NCI-H1930 (cell line): ENCODE measurements at places on chromosomes 13 and 19.

DNA sequence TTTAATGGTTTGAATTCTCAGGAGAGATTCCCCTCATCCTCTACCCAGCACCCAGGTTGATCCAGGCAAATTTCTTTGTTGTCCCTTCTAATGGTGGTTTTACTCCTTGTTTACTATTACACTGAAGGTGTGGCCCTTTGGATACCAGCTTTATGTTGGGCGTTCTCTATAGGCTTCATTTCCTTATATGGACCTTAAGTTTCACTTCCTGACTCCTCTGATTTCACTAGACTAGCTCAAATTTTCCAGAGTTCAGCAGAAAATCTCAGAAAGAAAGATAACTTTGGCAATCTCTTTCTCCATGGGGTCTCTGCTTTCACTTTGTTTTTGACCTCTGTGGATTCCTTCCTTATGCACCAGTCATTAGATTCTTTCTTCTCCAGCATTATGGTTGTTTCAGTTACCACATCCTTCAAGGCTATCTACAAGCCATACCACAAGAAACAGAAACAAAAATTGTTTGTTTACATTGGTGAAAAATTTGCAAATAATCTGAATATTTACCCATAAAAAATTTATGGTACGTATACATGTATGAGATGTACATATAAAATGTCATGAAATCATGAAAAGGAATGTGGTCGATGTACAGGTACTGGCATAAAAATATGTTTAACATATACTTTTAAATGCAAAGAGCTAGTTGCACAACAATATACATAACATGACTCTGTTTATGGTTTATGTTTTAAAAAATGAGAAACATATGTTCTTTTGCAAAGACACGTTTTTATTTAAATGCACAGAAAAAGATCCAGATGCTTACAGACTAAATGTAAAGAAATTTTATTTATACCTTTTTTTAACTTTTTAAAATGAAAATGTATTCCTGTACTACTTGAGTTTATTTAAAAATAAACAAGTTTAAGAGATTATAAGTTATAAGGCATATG, 212.6 kb downstream of the LACC1 start:
- DNase-seq: no peak

- no peak for DNase-seq
Observed at GRCh38 chr19:29658221-29658991, 6.9 kb upstream of the PLEKHF1 start.

- no peak for DNase-seq
Observed at GRCh38 chr13:31119526-31119925, 42.2 kb downstream of the HSPH1 start.

- DNase-seq: no peak
Observed at GRCh38 chr19:10685210-10685609, 16.0 kb upstream of the QTRT1 start.

DNA sequence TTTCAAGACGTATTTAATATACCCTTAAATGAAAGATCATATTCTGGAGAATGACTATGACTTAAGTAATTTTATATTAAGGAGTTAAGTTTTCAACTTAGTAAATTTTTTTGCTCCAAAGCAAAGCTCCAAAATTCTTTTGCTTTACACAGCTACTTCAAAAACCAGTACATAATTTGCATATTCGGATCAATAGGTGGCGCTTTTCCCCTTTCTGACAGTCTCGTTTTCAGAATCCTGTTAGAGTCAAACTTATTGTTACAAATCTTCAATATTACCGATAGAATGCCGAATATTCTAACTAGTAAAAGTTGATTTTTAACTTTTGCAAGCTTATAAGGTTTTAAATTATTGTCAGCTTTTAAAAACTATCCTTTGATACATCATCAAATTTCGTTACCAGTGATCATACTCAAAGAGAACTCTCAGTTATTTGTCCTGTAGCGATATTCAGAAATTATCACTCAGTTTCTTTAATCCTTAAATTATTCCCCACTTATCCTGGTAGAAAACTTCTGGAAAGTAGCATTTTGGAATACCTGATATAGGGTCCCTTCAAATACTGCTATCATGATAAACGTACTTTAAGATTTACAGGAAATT, 852.7 kb upstream of the KLHL1 start:
- DNase-seq: no peak

GRCh38 chr19:7670790-7671189, 1.9 kb downstream of the RETN start:
- DNase-seq: no peak

GRCh38 chr13:47251771-47252170, 354.9 kb upstream of the HTR2A start:
- DNase-seq: no peak

DNA sequence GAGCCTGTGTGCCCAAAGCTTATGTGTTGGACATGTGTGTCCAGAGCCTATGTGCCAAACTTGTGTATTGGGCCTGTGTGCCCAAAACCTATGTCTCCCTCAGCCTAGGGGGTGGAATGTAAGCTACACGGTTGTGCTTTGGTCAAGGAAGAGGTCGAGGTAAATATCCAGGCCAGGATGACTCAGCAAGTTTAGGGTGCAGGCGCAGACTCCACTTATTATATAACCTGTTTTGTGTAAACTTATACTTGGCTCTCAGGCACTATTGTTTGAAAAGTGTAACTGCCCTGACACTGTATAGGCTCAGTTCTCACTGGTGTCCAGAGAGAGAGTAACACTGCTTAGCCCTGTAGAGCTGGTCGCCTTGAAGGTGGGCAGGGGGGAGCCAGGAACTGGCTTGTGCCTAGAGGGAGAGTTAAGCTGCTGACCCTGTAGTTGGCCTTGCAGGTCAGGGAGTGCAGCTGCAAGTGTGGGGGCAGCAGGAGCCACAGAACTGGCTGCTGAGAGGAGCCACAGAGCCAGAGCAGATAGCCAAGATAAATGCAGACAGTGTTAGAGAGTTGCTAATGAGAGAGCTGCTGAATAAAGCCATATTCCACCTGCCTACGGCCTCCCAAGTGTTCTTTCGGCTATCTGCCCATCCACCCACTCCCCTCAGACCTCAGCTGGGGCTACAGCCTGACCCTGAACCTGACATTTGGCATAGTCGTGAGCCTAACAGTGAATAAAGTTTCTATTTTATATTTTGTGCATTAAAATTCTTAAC, 517.2 kb upstream of the SLITRK1 start:
- DNase-seq: no peak

DNA sequence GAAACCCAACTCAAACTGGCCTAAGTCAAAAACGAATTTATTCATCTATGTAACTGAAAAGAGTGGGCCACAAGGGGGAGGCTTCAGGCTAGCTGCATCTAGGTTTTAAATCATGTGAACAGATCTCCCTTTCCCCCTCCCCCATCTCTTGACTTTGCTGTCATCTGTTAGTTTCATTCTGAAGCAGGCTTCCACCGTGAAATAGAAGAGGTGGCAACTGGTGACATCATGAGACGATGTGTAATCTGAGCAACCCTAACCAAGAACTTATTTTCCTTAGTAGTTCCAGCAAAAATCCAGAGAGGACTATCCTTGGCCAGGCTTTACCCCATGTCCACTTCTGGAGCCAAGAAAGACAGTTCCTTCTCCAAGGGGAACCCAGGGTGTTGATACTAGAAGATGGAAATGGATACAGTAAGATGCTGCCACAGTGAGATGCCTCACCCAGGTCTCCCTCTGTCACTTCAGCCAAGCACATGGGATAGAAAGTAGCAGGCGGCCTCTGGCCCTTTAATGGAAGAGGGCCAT, 9.4 kb downstream of the SAMD4B start:
- no peak for DNase-seq

- no peak for DNase-seq
Observed at GRCh38 chr19:51172223-51172622, 30.1 kb downstream of the SIGLEC7 start.

DNA sequence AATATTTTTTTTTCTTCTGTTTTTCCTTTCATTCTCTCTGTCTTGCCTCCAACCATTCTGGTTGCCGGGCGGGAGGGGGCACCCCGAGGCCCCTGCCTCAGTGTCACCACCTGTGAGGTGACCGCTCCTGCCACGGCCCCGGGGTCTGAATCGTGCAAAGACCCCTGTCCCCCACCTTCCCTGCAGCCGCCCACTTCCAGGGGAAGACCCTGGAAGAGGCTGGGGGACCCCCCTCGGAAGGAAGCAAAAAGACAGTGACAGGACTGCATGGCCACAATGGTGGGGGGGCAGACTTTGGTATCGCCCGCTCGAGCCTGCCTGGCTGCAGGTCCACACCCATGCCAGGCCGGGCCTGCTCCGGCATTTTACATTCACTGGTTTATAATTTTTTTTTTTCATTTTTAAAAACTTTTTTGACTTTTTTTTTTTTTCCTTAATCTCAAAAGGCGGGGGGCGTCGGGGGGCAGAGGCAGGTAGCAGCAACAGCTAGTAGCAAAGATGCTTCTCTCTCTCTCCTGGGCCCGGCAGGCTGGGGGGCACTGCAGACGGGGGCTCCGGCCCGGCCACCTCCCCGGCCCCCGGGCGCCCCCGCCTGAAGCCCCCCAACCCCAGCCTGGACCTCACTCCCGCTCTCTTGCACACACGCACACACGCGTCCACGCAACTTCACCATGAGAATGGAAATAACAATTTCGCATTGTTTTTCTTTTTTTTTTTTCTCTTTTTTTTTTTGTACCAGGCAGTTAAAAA, 22.6 kb downstream of the ZBTB7A start:
- DNase-seq: no peak

DNA sequence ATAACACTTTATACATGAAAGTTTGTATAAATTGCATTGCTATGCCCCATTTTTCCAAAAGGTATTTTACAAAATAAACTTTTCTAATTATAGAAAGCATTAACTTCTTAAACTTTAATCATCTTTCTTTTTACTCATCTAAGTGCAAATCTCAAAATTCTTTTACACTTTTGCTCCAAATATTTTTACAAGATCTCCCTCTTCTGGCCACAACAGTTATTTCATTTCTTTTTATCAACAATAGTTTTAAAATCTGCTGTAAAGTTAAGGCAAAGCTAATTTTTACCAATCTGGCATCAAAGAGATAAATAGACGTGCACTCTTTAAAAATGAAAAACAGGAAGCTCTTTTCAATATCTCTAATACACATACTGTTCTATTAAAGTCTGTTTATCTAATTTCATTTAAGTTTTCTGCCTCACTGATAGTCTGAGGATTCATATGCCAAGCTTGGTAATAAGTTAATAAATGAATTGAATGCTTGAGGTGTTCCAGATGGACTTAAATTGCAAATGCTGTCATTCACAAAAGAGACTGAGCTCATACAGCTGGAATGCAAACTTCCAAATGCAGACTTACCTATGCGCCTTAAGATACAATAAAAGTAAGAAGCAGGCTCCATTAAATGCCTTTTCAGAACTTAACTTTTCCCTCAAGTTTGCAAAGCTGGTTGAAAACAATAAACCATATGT, 583.0 kb upstream of the ATXN8OS start:
- DNase-seq: no peak

DNA sequence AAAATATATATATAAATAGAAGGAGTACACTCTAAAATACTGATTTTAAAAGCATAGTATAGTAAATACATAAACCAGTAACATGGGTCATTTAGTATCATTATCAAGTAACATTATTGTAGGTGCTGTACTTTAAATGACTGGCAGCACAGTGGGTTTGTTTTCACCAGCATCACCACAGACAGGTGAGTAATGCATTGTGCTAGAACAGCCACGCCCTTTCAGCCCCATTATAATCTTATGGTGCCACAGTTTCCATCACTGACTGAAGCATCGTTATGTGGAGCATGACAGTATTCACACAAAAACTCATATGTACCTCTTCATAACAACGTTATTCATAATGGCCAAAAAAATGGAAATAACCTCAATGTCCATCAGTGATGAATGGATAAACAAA, 88.3 kb downstream of the DHRS12 start:
- DNase-seq: no peak

GRCh38 chr19:42657556-42657955, 62.8 kb upstream of the CEACAM8 start:
- no peak for DNase-seq

DNA sequence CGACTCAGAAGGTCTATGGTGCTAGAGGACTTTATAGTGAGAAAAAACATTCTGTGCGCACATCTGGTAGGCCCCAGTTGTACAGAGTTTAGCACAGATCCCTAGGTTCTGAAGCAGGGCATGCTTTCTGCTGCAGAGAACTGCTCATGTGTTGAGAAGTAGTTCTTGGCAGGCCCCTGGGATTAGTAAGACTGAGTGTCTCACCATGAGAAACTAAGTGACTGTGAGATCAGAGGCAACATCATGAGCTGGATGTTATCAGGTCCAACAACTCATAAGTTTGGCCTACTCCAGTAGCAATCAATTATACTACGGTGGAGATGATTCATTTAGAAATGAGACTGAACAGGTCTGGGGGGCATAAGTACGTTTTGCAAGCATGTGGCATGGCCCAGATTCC, 507.4 kb upstream of the KLF12 start:
- no peak for DNase-seq

GRCh38 chr19:29287061-29287460, 74.1 kb upstream of the UQCRFS1 start:
- DNase-seq: no peak

DNA sequence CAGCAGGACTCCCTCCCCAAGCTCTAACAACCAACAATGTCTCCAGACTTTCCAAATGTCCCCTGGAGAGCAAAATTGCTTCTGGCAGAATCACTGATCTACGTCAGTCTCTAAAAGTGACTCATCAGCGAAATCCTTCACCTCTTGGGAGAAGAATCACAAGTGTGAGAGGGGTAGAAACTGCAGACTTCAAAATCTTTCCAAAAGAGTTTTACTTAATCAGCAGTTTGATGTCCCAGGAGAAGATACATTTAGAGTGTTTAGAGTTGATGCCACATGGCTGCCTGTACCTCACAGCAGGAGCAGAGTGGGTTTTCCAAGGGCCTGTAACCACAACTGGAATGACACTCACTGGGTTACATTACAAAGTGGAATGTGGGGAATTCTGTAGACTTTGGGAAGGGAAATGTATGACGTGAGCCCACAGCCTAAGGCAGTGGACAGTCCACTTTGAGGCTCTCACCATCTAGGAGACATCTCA, 6.2 kb upstream of the CEACAM5 start:
- no peak for DNase-seq

DNA sequence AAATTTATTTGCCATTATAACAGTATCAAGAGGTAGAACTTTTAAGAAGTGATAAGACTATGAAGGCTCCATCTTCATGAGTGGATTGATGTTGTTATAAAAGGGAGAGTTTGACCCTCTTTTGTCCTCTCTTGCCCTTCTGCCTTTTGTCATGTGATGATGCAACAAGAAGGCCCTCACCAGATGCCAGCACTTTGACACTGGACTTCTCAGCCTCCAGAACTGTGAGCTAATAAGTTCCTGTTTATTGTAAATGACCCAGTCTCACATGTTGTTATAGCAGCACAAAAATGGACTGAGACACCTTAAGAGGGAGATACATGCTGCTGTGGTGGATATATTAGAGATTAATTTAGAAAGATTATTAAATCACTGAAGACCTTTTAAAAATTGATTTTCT, 71.6 kb downstream of the SPRYD7 start:
- no peak for DNase-seq

DNA sequence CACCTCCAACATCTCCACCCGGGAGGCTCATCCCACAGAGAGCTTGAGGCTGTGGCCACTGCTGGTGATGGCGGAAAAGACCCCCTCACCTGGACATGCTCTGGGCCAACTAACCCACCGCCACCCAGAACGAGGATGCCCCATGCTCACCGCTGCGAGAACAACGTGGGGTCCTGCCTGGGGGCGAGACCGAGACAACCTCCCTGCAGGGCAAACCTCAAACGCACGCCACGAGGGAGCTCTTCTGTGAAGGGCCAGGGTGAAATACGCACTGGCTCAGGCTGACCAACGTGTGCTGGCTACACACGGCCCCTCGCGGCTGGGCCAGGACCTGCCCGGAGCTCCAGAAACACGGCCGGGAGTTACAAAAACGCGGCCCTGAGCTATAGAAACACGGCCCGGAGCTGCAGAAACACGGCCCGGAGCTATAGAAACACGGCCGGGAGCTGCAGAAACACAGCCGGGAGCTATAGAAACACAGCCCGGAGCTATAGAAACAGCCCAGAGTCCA, 19.0 kb upstream of the PLPP2 start:
- no peak for DNase-seq
